ENCODE measurements at places on chromosomes 12 and 14. TPM values are rescaled to one million over a fixed set of nuclear protein-coding genes. Genes with fewer than 3 reads are reported as not detected.

The ABHD4 gene
- 46.5 TPM for total RNA-seq

The AKAP3 gene
- total RNA-seq, result 0.05 TPM

The MYH6 gene
- total RNA-seq, result 0.08 TPM

The RASSF8 gene
- 11.6 TPM for total RNA-seq

The SLC5A8 gene
- total RNA-seq, result not detected

The HOTAIR gene
- total RNA-seq, result 0.25 TPM

The SERPINA12 gene
- not detected for total RNA-seq

The CD69 gene
- total RNA-seq, result not detected

The IL23A gene
- 0.22 TPM for total RNA-seq

The PRPH gene
- 1.5 TPM for total RNA-seq

The NEK9 gene
- 26.7 TPM for total RNA-seq

The TBC1D30 gene
- 1.9 TPM for total RNA-seq

The OAS3 gene
- 25.8 TPM for total RNA-seq

The GPR132 gene
- 0.63 TPM for total RNA-seq

The SFSWAP gene
- total RNA-seq, result 26.8 TPM

The LBHD2 gene
- 0.27 TPM for total RNA-seq

The TSPAN8 gene
- total RNA-seq, result not detected

The PLEKHG7 gene
- total RNA-seq, result not detected

The RASAL1 gene
- 0.56 TPM for total RNA-seq

The KRT6A gene
- 8.1 TPM for total RNA-seq

The WIF1 gene
- total RNA-seq, result not detected

The CRIP1 gene
- 1,895 TPM for total RNA-seq

The SSTR1 gene
- total RNA-seq, result not detected

The BCAT1 gene
- 14.3 TPM for total RNA-seq

The GLI1 gene
- total RNA-seq, result 6.6 TPM

The OR4K1 gene
- not detected for total RNA-seq

The CLEC4D gene
- not detected for total RNA-seq

The CHGA gene
- total RNA-seq, result 1.0 TPM

The PROX2 gene
- total RNA-seq, result not detected

The CLEC9A gene
- not detected for total RNA-seq

The KRT83 gene
- total RNA-seq, result 6.0 TPM

The WSCD2 gene
- total RNA-seq, result not detected

The PTHLH gene
- total RNA-seq, result 15.4 TPM

The TEDC1 gene
- total RNA-seq, result 53.0 TPM

The TMEM121 gene
- 10.8 TPM for total RNA-seq

The SLC25A47 gene
- not detected for total RNA-seq

The CPNE6 gene
- not detected for total RNA-seq

The CNTN1 gene
- total RNA-seq, result 35.1 TPM
